ENCODE measurements at places on chromosomes 5 and 9.

DNA sequence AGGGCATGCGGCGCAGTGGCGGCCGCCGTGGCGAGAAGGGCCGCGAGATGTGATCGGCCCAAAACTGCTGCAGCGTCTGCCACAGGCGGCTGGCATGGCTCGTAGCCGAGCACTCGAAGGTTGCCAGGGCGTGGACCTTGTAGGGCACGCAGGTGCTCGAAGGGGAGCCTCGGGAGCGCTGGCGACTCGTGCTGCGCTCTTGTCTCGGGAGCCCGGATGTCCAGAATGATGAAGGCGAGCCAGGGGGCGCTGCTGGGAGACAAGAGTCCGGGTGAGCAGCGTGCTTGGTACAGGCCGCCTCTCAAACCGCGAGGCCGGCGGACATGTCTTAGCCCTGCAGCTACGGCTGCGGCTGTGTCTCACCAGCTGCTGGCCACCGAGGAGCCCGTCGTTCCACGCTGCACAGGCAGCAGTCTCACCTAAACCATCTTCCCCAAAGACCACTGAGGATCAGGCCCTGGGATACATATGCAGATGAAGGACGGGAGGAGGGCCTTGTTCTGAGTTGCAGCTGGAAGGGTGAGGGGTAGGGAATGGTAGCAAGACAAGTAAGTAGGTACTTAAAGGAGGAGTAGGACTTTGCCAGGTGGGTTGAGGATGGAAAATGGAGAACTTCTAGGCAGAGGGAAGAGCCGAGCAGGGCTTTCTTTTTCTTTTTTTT, 1.7 kb downstream of the CBY3 start:
- DNase-seq = peak; percentile 72

DNA sequence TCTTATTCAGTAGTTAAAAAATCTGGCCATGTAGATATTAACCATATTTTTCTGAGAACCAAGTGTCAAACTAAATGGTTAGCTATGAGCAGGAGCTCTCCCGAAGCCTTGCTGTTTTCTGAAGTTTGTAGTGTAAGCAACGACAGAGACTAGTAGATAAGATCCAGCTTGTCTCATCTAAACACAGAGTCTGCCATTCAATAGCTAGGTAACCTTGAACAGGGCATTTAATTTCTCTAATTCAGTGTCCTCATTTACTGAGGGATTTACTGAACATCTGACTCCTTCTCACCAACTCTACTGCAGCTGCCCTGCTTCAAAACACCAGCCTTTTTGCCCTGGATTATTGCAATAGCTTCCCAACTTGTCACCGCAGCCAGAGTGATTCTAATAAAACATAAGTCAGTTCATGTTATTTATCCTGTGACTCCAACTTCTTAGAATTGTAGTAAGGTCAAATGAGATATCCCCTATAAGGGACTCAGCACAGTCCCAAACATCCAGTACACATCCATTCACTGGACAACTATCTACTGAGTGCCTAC, 337.0 kb downstream of the PLK2 start:
- DNase-seq = no peak

GRCh38 chr5:148384380-148384737, 601 bp downstream of the FBXO38 start:
- peak; percentile 14 for DNase-seq

- DNase-seq = no peak
These were observed 314.5 kb upstream of the TLE4 start for GRCh38 chr9:79257228-79257781.

GRCh38 chr9:134100040-134100439, 32.2 kb upstream of the BRD3 start:
- no peak for DNase-seq
